ENCODE measurements at places on chromosomes 1 and 21. TPM values are rescaled to one million over a fixed set of nuclear protein-coding genes. Genes with fewer than 3 reads are reported as not detected.

BCAS2 gene
- total RNA-seq: 45.1 TPM

ZFP69B gene
- 9.1 TPM for total RNA-seq

FMOD gene
- 2.7 TPM for total RNA-seq

FAM131C gene
- 6.3 TPM for total RNA-seq

SPEN gene
- 110 TPM for total RNA-seq

PRDM16 gene
- total RNA-seq: 23.9 TPM

MEGF6 gene
- 4.2 TPM for total RNA-seq

KCNA3 gene
- 24.9 TPM for total RNA-seq

LYPD8 gene
- total RNA-seq: 6.0 TPM

CSRP1 gene
- 479 TPM for total RNA-seq

LAMC1 gene
- total RNA-seq: 29.9 TPM

TDRKH gene
- total RNA-seq: 32.5 TPM

CFAP107 gene
- not detected for total RNA-seq

LAMC2 gene
- total RNA-seq: 0.23 TPM

GUCA2B gene
- not detected for total RNA-seq

CSF3R gene
- 11.7 TPM for total RNA-seq

EPHA10 gene
- 25.3 TPM for total RNA-seq

ARPC5 gene
- 52.5 TPM for total RNA-seq

TMEM240 gene
- 44.5 TPM for total RNA-seq

UTS2 gene
- not detected for total RNA-seq

DMRTA2 gene
- total RNA-seq: 0.75 TPM

LCE5A gene
- not detected for total RNA-seq

USH2A gene
- 0.78 TPM for total RNA-seq

CADM3 gene
- total RNA-seq: 325 TPM

OR2T29 gene
- not detected for total RNA-seq

C4BPA gene
- not detected for total RNA-seq

SFT2D2 gene
- 19.2 TPM for total RNA-seq

SYT14 gene
- total RNA-seq: 20.4 TPM

MAP7D1 gene
- total RNA-seq: 246 TPM

CCDC190 gene
- 1.2 TPM for total RNA-seq

VSIG8 gene
- not detected for total RNA-seq

ARTN gene
- total RNA-seq: 0.47 TPM

LYPLAL1 gene
- total RNA-seq: 43.6 TPM

ZNF593 gene
- 16.3 TPM for total RNA-seq

KIF26B gene
- total RNA-seq: 8.7 TPM

PAQR6 gene
- total RNA-seq: 119 TPM

CDA gene
- total RNA-seq: not detected

VHLL gene
- 1.1 TPM for total RNA-seq

MFSD2A gene
- total RNA-seq: 21.3 TPM

S100B gene
- total RNA-seq: 225 TPM

ILDR2 gene
- 35.7 TPM for total RNA-seq

RGSL1 gene
- not detected for total RNA-seq

C8A gene
- total RNA-seq: not detected
